AG09319 (cell line): ENCODE measurements at places on chromosomes 16 and 17.

GRCh38 chr17:12627177-12627629 is 38.5 kb upstream of the MYOCD start:
- peak; percentile 61 for DNase-seq

- no peak for DNase-seq
These were observed 41.7 kb downstream of the TIMM22 start for GRCh38 chr17:1038459-1039122.

DNA sequence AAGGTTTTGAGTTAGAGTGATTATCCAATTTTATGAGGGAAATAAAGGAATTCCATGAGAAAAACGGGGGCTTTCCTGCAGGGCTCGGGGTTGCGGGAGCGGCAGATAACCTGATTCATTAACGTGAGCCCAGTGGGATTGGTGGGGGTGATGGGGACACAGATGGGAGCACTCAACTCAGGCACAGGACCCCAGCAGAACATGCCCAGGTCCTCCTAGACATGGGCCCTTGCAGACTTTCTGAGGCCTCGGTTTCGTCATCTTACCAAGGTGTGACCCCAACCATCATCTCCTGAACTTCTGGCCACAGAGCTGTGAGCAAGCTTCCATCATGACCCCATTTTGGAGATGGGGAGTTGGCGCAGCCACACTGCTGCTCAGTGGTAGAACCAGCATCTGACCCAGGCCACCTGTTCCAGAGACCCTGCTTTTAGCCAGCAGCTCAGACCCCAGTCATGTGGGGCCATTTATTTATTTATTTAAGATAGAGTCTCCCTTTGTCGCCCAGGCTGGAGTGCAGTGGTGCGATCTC is 22.3 kb downstream of the CARHSP1 start:
- DNase-seq = no peak

GRCh38 chr17:65121368-65121767 is 15.8 kb upstream of the RGS9 start:
- no peak for DNase-seq

DNA sequence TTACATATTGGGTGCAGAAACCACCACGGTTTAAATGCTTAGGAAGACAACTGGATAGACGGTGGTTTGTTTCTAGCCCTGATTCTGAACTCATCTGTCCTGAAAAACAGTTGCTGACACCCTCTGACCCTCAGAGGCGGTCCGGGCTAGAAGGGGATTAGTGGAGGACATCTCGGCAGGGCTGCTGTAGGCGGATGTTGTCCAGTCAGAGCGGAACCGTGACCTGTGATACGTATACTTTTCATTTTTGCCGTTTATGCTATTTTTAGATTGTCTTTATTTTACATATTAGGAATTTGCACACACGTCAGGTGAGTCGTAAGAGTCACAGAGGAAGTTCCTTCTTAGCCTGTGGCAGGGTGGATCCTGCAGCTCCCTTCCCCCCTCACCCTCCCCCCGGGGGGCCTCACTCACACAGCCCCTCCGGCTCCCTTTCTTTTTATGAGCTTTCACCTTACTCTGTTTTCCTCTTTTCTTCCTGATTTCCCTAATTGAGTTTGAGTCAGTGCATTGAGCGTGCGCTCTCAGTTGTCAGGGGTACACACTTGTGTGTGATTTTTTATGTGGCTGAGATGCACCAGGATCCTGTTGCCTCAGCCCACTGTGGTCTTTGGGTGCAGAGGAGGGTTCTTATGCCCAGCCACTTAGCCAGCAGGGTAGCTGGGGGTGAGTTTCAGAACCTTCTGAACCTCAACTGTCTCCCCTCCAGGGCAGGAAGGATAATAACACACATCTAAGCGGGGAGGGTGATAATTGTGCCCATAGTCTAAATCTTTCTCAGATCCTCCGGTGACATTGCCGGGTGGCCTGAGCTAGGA is 211.1 kb upstream of the CHMP6 start:
- no peak for DNase-seq

DNA sequence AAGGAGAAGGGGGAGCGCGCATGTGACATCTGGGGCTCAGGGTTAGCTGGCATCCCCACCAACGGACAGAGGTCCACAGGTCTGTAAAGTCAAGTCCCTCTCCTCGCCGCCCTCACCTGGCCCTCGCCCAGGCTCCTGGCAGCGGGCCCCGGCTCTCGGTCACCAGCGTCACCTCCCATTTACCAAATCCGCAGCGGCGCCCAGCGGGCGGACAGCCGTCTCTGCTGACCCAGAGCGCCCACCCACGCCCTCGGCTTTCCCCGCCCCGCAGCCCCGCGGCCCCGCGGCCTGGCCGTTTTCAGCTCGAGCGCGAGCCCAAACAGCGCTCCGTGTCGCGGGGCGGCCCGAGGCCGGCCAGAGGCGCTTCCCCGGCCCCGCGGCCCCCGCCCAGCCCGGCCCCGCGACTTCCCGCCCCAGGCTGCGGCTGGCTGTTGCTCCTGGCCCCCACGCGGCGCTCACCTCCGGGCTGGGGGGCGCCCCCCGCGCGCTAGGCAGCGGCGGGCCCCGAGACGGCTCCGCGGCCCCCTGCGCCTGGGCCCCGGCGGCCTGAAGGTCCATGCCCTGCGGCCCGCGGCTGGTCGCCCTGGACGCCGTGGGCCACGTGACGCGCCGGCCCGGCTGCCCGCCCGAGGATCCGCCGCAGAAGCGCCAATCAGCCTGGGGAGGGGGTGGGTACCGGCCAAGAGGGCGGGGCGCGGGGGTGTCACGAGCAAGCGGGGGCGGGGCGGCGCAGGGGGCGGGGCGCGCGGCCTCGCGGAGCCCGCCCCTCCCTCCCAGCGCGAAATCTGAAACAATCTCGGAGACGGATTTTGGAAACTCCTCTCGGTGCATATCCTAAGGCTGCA is at the start of gene COPRS:
COPRS (minus strand) TSS at position 603 of the 845 bp plus-strand sequence; CDS start at position 558, 45 bp downstream.
- peak; percentile 72 for DNase-seq

DNA sequence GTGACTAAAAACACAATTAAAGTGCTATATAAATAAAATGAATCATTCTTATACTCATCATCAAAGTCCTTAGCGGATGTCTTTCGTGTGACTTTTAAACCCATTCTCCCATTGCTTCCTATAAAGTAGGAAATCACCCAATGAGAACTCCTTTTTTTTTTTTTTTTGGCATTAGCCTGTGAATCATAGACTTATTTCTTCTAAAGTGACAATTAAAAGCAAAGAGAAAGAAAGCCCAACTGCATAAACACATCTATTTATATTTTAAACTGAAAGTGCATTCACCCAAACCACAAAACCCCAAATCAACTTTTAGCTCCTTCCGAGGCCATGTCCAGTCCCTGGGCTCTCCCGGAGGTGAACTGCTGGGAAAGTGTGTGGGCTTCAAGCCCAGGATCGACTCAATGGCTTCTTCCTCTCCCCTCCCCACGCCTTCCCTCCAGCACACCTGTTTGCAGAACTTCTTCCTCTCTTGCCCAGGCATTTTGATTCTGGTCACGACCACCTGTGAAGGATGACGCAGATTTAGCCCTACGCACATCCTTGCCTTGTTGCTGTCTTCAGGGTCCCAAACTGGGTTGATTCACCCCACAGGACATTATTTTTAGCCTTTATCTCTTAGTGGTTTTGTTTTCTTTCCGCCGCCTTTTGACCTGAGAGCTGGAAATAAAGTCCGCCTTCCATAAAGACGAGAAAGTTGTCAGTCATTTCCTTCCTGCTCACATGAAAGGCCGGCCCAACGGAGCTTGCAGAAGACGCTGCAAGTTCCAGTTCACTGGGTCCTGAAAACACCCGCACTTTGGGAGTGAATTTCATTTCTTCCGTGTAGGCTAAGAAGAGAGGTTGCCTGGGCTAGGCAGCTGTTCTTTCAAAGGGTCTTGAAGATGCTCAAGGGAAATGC is 166.8 kb downstream of the MAP2K6 start:
- DNase-seq = no peak

DNA sequence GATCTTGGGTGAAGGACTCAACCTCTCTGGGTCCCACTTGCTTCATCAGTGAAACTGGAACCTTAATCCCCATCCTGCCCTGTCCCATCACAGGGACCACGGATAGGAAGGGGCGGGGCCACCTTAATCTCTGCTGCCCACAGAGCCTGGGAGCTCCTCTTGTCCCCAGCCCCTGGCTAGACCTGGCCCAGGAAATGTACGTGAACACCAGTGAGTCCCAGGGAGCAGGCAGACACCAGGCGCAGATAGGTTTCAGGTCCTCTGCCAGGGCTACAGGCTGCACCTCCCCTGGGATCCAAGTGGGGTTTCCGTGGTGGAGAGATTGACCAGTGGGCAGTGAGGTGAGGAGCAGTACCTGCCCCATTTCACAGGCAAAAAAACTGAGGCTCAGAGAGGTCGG is 21.0 kb downstream of the RAB11FIP4 start:
- DNase-seq = no peak

- DNase-seq = no peak
These were observed 5.6 kb upstream of the NOTUM start for GRCh38 chr17:81966343-81967243.

- DNase-seq = no peak
These were observed 135.4 kb downstream of the CCT6B start for GRCh38 chr17:34825884-34826283.

- DNase-seq = no peak
These were observed 89.7 kb downstream of the MGAT5B start for GRCh38 chr17:76957678-76958464.

- DNase-seq = no peak
These were observed 15.8 kb upstream of the EEF2K start for GRCh38 chr16:22190081-22190775.

DNA sequence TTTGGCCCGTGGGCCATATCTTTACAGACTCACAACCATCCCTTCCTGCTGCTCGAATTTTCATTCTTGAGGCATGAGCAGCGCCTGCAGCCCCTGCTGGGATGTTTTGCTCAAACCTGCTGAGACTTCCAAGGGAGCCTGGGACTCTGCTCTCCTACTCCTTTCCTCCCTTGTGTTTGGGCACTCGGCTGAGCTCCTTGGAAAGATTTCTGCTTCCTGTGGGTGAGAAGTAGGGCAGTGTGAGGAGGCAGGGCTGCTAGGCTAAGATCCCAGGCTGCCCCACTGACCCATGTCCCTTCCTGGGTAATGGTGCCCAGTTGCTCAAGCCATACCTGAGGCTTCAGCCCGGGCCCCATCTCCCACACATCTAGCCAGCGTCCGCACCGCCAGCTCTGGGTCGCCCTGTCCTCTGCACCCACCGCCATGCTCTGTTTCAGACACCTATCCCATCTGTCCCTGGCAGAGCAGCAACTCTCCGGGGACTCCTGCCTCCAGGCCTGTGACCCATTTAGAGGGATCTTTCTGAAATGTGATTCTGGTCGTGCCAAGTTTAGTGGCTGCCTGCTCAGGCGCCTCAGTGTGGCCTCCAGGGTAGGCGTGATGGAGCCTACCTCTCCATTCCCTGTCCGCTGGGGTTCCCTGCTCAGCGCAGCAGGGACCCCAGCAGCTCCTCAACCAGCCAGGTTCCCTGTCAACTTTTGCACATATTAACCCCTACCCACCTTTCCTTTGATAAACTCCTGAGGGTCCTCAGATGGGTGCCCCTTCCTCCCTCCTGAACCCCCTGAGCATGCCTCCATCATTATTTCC is 190.1 kb downstream of the CCDC182 start:
- DNase-seq = no peak

DNA sequence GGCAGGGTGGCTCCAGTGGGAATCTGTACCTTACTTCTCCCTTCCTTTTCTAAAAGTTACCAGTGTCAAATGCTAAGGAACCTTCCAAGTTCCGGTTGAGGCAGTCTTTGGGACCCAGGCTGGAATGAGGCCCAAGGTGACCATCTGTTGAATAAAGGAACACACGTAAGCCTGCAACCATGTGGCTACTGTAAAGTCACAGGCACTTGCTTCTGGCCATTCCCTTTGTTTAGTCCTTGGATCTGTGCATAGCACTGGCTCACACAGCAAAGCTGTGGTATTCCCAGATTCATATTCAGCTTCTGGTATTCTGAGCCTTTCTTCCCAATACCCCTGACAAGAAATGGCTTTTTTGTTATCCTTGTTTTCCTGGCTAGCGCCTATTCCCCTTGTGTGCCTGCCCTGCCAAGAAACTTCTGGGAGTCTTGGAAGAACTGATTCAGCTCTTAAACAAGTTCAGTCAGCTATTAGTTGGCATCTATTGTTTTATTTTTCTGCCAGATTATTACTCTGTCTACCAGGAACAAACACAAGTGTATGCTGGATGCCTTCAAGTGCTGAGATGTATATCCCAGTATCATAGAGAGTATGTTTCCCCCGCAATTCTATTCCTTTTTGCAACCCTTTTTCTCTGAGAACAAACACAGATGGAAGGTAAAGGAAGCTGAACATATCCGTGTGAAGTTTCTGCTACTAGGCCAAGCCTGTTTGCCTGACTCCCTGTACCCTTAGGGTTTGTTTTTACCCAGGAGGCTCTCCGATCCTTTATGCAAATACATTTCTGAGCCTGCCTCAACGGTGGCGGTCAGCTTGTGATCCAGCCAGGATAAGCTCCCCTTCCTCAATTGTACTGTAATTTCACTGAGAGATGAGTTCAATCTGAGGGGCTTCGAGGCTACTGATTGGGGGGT is 13.2 kb downstream of the TMEM238L start:
- no peak for DNase-seq

- DNase-seq = no peak
These were observed 6.9 kb downstream of the TBX6 start for GRCh38 chr16:30084816-30085159.
